ENCODE measurements at places on chromosomes 13 and 19.

DNA sequence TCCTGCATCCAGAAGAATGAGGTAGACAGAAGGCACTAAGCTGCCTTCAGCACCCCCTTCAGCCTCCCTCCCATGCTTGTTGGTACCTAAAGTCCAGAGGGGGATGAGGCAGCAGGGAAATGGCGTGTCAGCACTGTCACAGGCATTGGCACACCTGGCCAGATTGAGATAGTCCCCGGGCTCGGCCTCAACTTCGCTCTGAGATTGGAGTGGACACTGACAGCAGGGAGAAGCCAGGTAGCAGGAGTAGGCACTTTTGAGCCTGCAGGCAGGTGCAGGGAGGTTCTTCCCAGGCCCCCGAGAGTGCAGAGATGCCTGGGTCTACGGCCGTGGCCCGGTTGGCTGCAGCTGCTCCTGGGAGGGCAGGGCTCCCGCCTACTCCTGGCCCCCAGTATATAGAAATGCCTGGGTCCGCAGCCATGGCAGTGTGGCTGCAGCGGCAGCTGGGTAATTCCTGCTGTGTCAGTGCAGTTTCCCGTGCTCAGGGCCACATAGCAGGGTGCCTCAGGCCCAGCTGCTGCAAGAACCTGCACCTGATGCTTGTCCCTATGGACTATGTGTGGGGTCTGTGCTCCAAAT, 160.3 kb downstream of the SLITRK6 start:
- no peak for DNase-seq

DNA sequence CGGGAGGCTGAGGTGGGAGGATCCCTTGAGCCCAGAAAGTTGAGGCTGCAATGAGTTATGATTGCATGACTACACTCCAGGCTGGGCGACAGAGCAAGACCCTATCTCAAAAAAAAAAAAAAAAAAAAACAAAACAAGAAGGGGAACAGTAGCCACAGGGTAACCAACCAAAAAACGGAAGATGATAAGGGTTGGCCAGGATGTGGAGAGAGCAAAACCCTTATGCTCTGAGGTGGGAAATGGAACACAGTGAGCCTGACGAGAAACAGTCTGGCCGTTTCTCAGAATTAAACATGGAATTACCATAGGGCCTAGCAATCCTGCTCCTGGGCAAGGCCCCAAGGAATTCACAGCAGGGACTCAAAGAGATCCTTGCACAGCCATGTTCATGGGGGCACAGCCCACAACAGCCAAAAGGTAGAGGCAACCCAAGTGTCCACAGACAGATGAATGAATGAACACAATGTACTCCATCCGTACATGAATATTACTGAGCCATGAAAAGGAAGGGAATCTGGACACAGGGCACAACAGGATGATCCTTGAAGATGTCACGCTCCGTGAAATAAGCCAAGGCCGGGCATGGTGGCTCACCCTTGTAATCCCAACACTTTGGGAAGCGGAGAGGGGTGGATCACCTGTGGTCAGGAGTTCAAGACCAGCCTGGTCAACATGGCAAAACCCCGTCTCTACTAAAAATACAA, 11.3 kb downstream of the NMRK2 start:
- no peak for DNase-seq

GRCh38 chr19:3175781-3176714, 2.5 kb upstream of the S1PR4 start:
- DNase-seq, result peak; percentile 51

DNA sequence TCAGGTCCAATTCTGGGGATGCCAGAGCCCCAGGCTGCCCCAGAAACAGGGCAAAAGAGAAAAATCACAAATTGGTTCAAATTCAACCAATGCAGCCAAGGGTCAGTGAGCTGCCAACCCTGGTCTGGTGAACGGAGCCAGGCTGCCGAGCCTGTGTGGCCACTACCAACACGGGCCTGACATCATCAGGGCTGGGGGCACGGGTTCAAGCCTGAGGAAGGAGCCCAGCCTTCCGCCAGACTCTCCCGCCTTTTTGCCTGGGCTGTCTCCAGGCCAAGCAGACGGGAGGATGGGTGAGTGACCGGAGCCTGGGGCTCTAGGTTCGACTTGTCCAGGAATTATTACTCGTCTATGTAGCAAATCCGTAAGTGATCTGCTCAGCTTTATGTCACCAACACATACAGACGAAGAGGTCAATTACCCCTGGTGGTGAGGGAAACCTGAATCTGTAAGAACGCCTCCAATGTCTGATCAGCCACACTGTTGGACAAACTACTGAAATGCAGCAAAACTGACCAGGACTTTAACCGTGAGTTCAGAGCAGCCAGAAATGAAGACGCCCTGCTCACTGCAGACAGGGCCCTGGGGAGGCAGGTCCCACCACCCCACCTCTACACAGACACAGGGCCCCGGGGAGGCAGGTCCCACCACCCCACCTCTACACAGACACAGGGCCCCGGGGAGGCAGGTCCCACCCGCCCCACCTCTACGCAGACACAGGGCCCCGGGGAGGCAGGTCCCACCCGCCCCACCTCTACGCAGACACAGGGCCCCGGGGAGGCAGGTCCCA, 31.8 kb downstream of the RAB20 start:
- DNase-seq, result no peak

GRCh38 chr19:38395381-38396114, 7.1 kb downstream of the SPRED3 start:
- DNase-seq, result peak; percentile 35

Data from CD4-positive, alpha-beta T cell treated with Interleukin-15 for 4 hours (primary cell).